ENCODE measurements at places on chromosomes 5 and 9.

DNA sequence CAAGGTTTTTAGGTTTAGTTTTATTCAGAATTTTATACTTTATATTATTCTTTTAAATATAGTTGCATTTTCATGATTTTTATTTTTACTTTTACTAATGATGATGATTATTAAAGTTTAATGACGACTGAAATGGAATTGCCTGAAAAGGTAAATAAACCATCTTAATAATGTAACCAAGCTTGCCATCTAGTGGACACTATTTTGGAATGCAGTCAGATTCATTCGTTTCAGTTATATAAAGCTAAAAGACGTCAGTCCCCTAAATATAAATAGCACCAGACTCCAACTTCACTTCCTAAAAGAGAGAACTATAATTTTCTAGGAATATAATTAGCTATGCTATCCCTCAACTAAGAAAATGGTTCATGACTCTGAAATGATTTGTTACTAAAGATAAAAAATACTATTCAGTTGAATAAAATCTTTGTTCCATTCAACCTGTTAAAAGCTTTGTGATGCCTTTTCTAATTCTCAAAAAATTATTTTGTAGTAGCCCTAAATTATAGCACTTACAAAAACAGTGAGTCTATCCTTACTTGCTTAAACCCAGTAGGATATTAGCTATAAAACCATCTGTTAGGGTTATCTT, 19.9 kb downstream of the ABITRAM start:
- no peak for DNase-seq

- no peak for DNase-seq
Measured at GRCh38 chr5:167573370-167574127, 717.9 kb upstream of the WWC1 start.

DNA sequence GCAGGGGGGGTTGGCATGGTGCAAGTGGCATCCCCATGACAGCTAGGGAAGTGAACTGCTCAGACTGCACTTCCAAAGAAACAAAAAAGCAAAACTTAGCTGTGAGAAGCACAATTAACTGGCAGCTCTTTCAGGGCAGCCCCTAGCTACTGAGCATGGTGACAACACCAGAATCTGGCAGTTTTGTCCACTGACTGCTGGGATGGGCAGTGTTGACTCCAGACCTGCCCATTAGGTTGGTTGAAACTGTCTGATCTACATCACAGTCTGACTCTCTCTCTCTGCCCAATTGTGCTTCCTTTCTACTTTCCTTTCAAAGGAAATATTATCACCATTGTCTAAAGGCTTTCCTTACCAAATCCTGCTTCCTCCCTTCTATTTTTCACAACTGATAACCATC, 12.5 kb upstream of the RAD23B start:
- DNase-seq: no peak

GRCh38 chr9:19493174-19493811, 84.5 kb downstream of the ACER2 start:
- DNase-seq: no peak

DNA sequence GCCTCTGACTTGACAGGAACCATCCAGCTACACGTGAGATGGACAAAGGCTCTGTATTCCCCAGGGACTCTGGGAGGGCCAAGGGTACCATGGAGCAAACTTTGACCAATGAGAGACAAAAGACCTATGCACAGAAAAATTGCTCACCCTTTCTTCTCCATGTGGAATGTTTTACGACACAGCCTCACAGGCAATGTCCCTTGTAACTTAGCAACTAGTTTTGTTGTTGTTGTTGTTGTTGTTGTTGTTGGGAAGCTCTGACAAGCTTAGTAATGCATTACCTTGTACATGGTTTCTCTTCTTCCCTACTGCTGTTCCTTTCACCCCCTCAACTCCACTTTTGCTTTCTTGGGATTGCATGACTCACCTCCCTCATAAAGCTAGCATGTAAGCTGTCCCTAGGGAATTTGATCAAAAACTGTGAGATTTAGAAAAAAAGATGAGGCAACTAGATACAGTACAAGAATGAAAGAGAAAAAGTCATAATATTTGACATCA, 550.9 kb downstream of the RAB3C start:
- no peak for DNase-seq

- no peak for DNase-seq
Measured at GRCh38 chr9:112411626-112412027, 31.7 kb downstream of the HSDL2 start.

GRCh38 chr9:7033076-7034045, 275.6 kb downstream of the KDM4C start:
- DNase-seq: no peak

DNA sequence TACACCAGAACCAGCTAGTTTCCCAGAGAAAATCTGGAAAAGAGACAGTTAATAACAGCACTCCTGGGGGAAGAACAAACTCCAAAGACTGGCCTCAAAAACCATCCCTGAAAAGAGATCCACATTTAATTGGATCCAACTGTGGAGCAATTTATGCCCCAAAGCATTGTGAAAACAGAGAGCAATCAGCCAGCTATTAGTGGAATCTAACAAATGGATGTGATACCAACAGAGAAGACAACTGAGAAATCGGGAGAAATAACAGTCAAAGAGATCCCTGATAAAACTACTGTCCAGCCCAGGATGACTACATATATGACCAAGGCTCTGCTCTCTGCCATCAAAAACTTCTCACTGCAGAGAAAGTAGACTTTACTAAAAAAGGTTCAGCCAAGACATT, 40.5 kb upstream of the TRIO start:
- DNase-seq: no peak

GRCh38 chr5:18553269-18553668, 919.0 kb downstream of the TAF11L14 start:
- no peak for DNase-seq
